ENCODE measurements at places on chromosomes 13 and 19. TPM values are rescaled to one million over a fixed set of nuclear protein-coding genes. Genes with fewer than 3 reads are reported as not detected.

The ATP5F1D gene
- total RNA-seq = 112 TPM

The KASH5 gene
- total RNA-seq = not detected

The CHMP2A gene
- total RNA-seq = 144 TPM

The KLHL1 gene
- total RNA-seq = not detected

The SLC5A5 gene
- not detected for total RNA-seq

GRCh38 chr13:98265692-98266551 is 88.9 kb upstream of the RNF113B start:
- no peak for DNase-seq

DNA sequence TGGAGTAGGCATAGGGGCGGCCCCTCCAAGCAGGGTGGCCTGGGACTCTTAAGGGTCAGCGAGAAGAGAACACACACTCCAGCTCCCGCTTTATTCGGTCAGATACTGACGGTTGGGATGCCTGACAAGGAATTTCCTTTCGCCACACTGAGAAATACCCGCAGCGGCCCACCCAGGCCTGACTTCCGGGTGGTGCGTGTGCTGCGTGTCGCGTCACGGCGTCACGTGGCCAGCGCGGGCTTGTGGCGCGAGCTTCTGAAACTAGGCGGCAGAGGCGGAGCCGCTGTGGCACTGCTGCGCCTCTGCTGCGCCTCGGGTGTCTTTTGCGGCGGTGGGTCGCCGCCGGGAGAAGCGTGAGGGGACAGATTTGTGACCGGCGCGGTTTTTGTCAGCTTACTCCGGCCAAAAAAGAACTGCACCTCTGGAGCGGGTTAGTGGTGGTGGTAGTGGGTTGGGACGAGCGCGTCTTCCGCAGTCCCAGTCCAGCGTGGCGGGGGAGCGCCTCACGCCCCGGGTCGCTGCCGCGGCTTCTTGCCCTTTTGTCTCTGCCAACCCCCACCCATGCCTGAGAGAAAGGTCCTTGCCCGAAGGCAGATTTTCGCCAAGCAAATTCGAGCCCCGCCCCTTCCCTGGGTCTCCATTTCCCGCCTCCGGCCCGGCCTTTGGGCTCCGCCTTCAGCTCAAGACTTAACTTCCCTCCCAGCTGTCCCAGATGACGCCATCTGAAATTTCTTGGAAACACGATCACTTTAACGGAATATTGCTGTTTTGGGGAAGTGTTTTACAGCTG is at the start of the genes BRCA2 and ZAR1L:
BRCA2 (plus strand) TSS at position 271 of the 790 bp plus-strand sequence. CDS start 953 bp downstream, outside the sequence.
ZAR1L (minus strand) TSS at position 126 of the 790 bp plus-strand sequence. CDS start 3,438 bp downstream, outside the sequence.
- peak; percentile 94 for DNase-seq

GRCh38 chr13:27496006-27496405 is 45.6 kb upstream of the MTIF3 start:
- DNase-seq = no peak

DNA sequence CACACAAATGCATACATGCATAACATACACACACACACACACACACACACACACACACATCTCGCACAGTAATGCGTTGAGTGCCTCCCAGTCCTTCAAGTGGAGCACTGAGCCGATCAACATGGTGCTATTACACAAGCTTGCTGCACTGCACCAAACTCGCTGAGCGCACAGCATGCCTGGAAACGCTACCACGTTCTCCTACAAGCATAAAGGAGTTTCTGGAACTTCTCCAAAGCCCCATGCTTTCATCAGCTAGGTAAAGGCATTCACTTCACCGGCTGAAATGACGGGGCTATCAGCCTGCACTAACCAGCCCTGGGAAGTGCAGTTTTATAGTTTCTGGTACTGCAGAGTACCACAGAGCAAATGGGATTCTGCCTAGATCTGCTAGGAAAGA is 92.7 kb downstream of the FGF14 start:
- no peak for DNase-seq
